ENCODE measurements at places on chromosomes 5 and 9. TPM values are rescaled to one million over a fixed set of nuclear protein-coding genes. Genes with fewer than 3 reads are reported as not detected.

- no peak for DNase-seq
Measured at GRCh38 chr9:123525424-123525823, 169.4 kb downstream of the CRB2 start.

GRCh38 chr9:21710548-21711191 is 91.8 kb upstream of the MTAP start:
- DNase-seq: no peak

- DNase-seq: peak; percentile 27
Measured at GRCh38 chr5:114317751-114318150, 44.1 kb upstream of the KCNN2 start.

MOB3B gene
- total RNA-seq: not detected

FAM78A gene
- total RNA-seq: 2.5 TPM

- DNase-seq: no peak
Measured at GRCh38 chr5:4555725-4556285, 584.3 kb upstream of the ADAMTS16 start.

CORO2A gene
- 12.5 TPM for total RNA-seq

PCDHB3 gene
- total RNA-seq: 19.9 TPM

ANKRD34B gene
- not detected for total RNA-seq

LCN9 gene
- total RNA-seq: not detected

DNA sequence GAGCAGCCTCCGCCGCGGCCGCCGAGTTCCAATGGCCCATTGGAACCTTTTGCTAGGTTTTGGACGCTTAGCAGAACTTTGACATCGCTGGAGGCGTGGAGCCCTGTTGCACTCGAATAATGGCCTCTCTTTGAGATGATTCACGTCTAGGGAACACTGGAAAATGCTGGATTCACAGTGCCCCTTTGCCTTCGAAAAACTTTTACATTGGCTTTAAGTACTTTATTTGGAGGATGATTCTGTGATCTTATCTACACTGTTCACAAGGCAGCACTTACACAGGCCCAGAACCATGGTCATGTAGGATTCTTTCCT is 536 bp upstream of the PPIC start:
- no peak for DNase-seq

DNA sequence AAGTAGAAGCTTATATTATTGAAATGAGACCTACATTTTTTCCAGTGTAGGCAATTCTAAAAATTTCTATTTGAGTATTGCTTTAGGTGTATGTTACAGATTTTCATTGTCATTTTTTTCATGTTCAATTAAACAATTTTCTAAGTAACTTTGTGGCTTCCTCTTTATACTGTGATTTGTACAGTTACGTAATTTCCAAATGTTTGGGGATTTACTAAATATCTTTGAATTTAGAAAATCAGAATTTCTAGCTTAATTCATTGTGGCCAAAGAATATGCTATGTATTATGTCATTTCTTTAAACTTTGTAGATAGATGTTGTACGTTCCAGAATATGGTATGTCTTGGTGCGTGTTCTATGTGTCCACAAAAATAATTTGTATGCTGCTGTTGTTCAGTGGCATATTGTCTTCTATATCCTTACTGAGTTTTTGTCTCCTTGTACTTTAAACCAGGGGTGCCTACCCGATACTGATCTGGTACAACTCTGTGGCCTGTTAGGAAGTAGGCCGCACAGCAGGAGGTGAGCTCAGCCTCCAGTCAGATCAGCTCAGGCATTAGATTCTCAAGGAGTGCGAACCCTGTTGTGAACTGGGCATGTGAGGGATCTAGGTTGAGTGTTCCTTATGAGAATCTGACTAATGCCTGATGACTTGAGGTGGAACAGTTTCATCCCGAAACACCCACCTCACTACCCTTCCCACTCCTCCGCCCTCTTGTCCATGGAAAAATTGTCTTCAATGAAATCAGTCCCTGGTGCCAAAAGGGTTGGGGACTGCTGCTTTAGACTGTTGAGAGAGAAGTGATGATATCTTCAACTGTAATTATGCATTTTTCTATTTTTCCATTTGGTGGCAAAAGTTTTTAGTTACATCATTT is 63.5 kb downstream of the UBE2R2 start:
- DNase-seq: no peak

GRCh38 chr9:113995963-113996362 is 82.1 kb downstream of the AMBP start:
- no peak for DNase-seq

SLF1 gene
- total RNA-seq: 93.9 TPM

DNA sequence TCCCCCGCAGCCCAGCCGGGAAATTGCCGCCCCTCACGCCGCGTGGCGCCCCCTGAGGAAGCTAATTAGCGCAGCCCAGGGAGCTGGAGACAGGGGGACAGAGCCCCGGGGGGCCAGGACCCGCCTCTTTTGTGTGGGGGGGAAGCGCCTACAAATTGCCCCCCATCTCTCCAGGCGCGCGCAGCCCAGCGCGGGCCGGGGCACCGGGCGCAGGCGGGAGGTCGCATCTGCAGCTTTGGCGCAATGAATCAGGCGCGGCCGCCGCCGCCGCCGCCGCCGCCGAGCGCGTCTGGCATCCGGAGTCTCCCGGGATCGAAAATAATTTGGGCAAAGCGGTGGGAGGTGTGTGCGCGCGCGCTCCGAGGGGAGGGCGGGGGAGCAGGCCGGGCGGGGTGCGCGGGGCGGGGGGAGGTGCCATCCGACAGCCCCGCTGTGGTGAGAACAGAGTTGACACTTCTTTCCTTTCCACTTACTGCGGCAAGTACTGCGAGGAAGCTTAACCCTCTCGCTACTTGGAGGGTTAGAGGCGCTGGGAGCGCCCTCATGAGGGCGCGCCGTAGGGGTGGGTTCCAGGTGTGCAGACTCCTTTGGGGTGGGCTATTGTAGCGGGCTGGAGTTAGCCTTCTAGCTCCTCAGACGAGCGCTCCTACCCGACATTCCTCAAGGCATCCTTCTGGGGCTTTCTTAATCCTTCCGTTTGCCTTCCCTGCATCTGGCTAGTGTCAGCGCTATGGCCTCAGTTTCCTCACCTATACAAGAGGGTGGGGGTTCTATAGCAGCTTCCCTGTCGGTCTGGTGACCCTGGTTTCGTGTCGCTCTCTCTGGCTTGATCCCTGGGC is 63.1 kb downstream of the CXXC5 start:
- DNase-seq: peak; percentile 69

DNA sequence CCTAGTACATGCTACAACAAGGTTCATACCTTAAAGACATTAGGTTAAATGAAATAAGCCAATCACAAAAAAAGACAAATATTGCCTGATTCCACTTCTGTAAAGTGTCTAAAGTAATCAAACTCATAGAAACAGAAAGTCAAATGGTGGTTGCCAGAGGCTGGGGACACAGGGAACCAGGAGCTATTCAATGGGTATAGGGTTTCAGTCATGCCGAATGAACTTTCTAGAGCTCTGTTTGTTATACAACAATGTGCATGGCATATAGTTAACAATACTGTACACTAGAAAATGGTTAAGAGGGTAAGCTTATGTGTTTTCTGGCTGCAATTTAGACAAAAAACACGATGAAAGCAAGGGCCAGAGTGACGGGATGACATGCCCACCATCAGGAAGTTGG is 70.8 kb upstream of the EGFLAM start:
- DNase-seq: no peak

GRCh38 chr9:131840751-131841702 is 101.2 kb upstream of the RAPGEF1 start:
- no peak for DNase-seq

GRCh38 chr5:132063090-132063911 is 2.8 kb downstream of the IL3 start:
- DNase-seq: peak; percentile 64

DNA sequence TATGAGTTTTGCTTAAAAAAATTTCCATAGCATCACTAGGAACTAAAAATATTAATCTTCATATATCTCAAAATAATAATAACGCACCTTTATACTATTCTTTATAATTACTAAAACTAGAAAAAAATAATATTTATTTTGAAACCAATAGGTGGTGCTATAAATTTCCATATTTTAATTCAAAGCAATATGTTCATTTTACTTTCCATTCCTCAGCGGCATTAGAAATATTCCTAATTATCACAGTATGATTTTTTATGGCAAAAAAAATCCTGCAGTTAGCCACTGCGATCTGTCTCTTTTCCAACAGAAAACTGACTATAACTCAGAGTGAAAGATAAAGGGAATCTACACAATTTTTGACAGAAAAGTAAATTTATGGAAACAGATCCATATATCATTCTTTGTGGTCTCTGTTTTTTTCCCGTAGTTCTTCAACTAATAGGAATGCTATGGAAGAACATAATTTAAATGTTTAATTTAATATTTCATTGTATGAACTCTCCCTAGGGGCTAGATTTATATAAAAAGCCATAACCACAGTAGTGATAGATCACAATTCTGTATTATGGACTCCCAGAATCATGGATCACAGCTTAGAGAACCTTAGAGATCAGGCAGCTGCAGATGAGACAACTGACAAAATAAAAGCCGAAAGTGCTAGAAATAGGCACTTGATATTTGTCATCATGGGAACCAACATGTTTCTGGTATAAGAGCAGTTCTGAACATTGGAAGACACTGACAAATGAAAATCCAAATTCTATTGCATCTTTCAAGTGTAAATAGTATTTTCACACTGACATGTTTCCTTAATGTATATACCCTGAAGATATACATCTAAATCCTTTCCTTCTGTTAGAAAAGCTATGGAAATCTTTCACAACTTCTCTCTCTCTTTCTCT is 167.7 kb upstream of the MPDZ start:
- DNase-seq: no peak

DNA sequence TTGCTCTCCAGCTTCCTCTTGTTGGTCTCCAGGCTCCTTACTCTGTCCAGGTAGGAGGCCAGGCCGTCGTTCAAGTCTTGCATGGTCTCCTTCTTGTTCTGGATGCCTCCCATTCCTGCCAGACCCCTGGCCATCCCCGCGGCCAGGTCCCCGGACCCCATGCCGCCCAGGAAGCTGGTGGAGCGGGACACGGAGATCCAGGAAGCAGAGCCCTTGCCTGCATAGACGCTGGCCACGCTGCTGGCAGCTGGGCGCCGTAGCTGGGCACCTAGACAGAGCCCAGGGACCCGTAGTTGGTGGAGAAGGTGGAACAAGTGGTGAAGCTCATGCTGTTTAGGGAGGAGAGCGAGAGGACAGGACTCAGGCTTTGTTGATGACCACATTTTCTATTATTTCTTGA is 1584.0 kb upstream of the ACO1 start:
- DNase-seq: no peak

FCHO2 gene
- total RNA-seq: 12.9 TPM
